ENCODE measurements at places on chromosomes 16 and 17.

DNA sequence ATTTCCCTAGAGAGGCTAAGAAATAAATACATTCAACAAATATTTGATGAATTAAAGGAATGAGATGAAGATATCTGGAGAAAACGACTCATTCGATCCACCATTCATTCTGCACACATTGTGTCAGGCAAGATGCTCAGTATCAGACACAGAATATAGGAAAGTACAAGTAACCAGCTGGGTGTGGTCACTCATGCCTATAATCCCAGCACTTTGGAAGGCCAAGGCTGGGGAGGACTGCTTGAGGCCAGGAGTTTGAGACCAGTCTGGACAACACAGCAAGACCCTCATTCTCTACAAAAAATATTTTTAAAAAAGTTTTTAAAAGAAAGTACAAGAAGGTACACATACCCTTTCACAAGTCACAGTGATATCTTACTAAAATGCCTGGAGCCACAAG, 42.3 kb downstream of the CRLF3 start:
- no peak for DNase-seq

DNA sequence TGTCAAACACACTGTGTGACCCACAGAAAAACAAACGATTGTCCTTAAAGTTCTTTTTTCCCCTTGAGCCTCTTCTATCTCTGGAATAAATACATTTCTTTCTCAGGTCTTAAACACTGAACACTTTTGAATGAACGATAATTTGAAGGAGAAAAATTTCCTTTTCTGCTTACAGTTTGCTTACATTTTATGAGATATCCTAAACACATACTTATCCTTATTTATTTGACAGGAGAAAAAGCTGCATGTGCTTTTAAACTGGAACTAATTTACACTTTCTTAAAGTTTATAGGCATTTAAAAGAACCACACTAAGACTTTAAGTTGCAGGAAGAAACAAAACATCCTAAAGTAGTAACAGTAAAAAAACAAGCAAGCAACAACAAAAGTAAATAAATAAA, 4.7 kb upstream of the IGF2BP1 start:
- DNase-seq: no peak

DNA sequence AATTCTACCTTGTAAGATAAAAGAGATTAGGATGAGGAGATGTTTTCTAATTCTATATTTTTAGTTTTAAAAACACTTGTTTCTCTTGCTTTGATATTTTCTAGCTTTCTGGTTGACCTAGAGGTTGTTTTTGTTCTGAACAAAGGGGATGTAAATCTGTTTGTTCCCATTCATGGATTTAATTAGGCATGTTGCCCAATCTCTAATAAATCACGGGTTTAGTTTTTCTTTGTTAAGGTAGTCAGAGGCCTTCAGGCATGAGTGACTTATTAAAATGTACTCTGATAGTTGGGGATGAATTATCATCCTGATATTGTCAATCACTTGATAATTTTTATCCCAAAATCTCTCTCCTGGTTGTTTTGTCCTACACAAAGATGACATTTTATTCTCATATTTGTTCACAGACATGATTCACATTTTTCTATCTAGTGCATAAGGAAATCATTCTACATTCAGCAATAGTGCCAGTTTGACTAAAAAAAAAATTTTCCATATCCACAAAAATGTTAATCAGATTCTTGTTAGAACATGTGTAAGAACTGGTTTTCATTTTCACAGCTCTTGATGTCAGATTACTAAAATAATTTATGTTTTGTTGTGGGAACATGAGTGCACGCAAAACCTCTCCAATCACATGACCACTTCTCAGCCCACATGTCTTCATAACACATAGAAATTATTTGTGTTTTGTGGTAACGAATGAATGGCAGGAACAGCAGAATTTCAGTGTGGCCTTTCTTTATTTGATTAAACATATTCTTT, 95.7 kb upstream of the AKTIP start:
- no peak for DNase-seq

- no peak for DNase-seq
Measured at GRCh38 chr17:15262291-15263205, 2.6 kb downstream of the PMP22 start.

GRCh38 chr17:59073972-59074371, 32.7 kb downstream of the TRIM37 start:
- no peak for DNase-seq

GRCh38 chr16:88010343-88010967, 59.2 kb downstream of the BANP start:
- peak; percentile 26 for DNase-seq

DNA sequence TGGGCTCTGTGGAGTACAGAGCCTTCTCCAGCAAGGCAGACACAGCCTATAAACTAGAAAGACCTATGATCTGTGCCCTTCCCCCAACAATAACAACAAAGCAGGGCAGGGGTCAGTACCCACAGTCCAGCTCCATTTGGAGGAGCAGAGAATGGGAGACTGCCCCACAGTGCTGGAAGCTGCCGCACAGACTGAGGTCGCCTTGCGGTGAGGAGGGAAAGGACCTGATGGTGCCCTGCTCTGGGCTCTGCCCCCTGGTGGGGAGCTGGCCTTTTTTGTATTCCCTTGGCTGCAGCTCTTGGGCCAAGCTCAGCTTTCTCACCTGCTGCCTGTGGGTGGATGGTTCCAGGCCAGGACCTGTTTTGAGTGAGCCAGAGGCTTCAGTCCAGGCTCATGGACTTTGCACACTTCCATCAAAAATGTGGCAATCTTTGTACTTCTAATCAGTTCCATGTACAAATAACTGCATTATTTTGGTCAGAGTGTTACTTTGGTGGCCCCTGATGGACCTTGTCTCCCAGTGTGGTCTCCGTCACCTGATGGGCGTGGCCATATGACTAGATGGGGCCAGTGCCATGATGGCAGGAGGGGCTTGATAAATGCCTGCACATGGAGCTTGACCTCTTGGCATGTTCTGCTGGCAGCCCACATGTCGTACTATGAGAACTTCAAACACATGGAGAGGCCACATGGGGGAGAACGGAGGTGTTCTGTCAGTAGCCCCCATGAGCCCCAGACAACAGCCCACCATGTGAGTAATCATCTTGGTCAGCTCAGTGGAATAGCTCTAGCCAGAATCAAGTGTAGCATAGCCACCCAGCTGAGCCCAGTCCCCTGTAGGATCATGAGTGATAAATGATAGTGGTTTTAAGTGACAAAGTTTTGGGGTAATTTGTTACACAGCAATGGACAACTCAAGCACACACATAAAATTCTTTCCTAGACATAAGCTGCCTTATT, 24.2 kb downstream of the B9D1 start:
- peak; percentile 65 for DNase-seq

GRCh38 chr17:69473841-69474831, 59.6 kb downstream of the MAP2K6 start:
- no peak for DNase-seq

GRCh38 chr16:4214215-4214621, 27.7 kb downstream of the SRL start:
- DNase-seq: no peak

- DNase-seq: peak; percentile 85
Measured at GRCh38 chr17:76714822-76715495, 4.2 kb upstream of the MXRA7 start.

- DNase-seq: no peak
Measured at GRCh38 chr16:27240948-27241531, 27.5 kb downstream of the NSMCE1 start.

DNA sequence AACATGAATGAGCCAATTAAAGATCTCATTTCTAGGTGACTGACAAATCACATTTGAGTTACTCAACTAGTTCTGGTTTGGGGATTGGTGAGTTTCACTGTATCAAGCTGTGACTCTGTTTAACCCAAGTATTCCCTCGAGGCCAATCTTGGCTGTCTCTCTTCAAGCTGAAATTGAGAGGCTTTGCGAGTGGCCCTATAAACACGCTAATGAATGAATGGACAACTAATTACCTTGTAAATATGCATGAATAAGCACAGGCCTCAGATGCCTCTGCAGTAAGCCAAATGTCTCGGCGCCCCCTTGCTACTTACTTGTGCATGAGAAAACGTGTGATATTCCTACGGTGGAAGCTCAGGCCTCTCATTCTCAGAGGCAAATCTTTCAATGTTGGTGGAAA, 450.3 kb upstream of the PSMD7 start:
- DNase-seq: no peak

GRCh38 chr16:27520982-27521673, 28.6 kb downstream of the GTF3C1 start:
- DNase-seq: no peak

- DNase-seq: no peak
Measured at GRCh38 chr17:77356109-77356689, 215.4 kb downstream of the SEC14L1 start.

- no peak for DNase-seq
Measured at GRCh38 chr16:31474173-31474714, 2.3 kb downstream of the TGFB1I1 start.

GRCh38 chr16:345772-346171, 6.8 kb downstream of the AXIN1 start:
- no peak for DNase-seq

DNA sequence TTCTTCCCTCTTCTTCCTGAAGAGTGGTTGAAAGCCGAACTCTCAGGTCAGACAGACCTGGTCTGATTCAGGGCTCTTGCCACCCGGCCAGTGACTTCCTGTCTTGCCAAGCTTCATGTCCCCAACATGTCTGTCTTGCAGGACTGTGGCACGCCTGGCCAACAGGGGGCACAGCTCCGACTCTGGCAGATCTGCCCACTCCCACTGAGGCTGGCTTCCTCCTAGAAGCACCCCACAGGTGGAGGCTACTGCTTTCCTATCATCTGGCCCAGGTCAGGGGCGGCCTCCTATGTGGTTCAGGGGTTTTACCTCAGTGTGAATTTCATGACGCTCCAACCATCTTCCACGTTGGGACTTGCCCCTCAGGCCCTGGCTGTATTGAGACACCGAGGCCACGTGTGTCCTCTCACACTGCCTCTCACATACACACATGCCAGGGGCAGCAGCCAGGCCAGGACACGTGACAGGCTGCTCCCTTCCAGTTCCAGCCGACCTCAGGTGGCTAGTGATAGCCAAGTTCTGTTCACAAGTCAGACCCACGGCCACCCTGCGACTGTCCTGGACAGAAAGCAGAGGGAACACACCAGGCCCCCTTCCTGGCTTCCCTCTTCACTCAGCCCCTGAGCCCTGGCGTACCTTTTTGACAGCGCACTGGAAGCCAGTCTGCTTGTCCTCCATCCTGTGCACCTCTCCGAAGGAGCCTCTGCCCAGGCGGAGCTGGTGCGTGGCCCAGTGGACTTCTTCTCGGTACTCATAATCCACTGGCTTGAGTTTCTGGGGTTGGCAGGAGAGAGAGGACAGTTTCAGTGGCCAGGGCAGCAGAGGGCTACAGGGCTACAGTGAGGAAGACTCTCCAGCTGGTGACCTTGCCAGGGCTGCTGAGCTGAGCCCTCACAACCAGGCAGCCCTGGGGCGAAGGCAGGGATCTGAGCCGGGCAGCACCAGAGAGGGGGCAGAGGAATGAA, 22.6 kb upstream of the SPATA32 start:
- DNase-seq: no peak

GRCh38 chr17:57308543-57309186, 52.3 kb downstream of the MSI2 start:
- no peak for DNase-seq

GRCh38 chr16:66522816-66523590, 26.9 kb downstream of the TK2 start:
- DNase-seq: no peak

DNA sequence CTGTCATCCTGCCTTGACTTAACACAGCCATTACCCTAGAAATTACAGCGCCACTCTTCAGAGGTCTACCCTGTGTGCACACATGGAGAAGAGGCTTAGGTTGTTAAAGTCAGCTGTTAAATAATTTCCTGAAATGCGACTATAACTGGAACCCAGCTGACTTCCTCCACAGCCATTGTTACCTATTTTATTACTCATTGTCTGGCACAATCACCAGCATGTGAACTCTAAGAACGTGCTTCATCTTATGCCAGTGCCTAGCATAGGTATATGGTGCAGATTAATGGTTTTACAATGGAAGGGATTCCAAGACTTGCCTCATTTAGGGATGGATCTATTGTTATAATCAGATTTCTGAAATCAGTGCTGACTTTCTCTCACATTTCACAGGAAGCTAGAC, 11.9 kb downstream of the RDM1 start:
- DNase-seq: no peak

GRCh38 chr17:38698760-38699159, 6.3 kb upstream of the MLLT6 start:
- no peak for DNase-seq

GRCh38 chr17:12422651-12423050, 243.0 kb upstream of the MYOCD start:
- no peak for DNase-seq

DNA sequence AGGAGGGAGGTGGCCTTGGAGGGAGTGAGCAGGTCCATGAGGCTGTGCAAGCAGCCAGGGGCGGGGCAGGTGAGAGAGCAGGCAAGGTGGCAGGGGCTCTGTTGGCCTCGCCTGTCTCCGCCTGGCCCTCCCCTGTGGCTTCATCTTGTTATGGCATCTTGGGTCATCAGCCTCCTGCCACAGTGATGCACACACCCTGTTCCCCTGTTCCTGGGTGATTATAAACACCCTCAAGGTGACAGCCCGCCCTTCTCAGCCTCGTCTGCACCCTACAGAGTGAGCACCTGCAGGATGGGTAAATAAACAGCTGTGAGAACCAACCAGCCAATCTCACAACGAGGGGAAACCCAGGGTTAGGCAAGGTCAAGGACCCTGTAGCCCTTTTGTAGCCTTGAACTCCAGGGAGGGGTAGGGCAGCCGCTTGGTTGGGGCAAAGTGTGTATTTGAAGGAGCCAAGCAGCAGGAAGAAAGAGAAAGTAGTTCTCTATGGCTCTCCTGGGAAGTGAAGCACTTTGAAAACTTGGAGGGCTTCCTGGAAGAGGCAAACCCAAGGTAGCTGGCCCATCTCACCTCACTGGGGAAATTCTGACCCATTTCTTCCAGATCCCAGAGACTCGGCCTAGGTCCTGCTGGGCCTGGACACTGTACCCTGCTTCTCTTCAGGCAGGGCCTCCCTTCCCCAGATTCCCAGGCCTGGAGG, 60.6 kb downstream of the NT5M start:
- DNase-seq: no peak

DNA sequence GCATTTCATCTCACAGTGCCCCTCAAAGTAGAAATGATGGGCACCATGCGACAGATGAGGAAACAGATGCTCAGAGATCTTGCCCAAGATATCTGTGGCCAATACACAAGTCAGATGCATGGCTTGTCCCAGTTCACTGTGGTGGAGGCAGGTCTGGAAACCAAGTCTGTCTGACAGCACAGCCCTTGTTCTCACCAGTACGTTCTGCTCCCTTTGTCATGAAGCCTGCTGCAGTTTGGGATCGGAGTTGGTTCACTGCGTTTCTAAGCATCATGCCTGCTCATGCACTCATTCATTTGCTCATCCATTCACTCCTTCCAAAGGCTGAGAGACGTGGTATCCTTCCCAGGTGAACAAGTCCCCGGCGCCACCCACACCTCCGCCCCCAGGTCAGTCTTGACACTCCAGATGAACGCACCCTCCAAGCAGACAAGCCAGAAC, 27.2 kb upstream of the MEAK7 start:
- no peak for DNase-seq

GRCh38 chr17:18959845-18960240, 7.9 kb downstream of the SLC5A10 start:
- no peak for DNase-seq

Data from SJCRH30 (cell line).